Right ventricle myocardium inferior (tissue), 1 donor: ENCODE measurements at places on chromosomes 2 and 18. TPM values are rescaled to one million over a fixed set of nuclear protein-coding genes. Genes with fewer than 3 reads are reported as not detected.

LYG2 gene
- not detected for total RNA-seq

MC2R gene
- not detected for total RNA-seq

CHST9 gene
- 8.3 TPM for total RNA-seq

PUM2 gene
- total RNA-seq: 71.4 TPM

PCARE gene
- 0.51 TPM for total RNA-seq

DHRS9 gene
- 0.81 TPM for total RNA-seq

HOXD11 gene
- total RNA-seq: not detected

ANKRD12 gene
- total RNA-seq: 44.1 TPM

TSPYL6 gene
- not detected for total RNA-seq

MDH1B gene
- 0.68 TPM for total RNA-seq

ZNF396 gene
- total RNA-seq: 0.70 TPM

TANC1 gene
- total RNA-seq: 62.4 TPM

TACR1 gene
- total RNA-seq: not detected

IL1RL2 gene
- total RNA-seq: not detected

TUBB6 gene
- 132 TPM for total RNA-seq

FTCDNL1 gene
- 3.0 TPM for total RNA-seq

NEUROD1 gene
- not detected for total RNA-seq

OSBPL1A gene
- total RNA-seq: 78.9 TPM

PARD3B gene
- total RNA-seq: 7.8 TPM

CDK15 gene
- 0.35 TPM for total RNA-seq

CMPK2 gene
- 3.4 TPM for total RNA-seq

IL36A gene
- total RNA-seq: not detected

NEU4 gene
- total RNA-seq: 0.30 TPM

NPC1 gene
- 10.9 TPM for total RNA-seq
